ENCODE measurements at places on chromosomes 16 and 17. TPM values are rescaled to one million over a fixed set of nuclear protein-coding genes. Genes with fewer than 3 reads are reported as not detected.

Gene OR1F1
- total RNA-seq: not detected

Gene TP53TG3
- not detected for total RNA-seq

Gene CHST6
- total RNA-seq: 9.7 TPM

Gene HS3ST6
- total RNA-seq: not detected

Measured in H7 (cell line).